Pons (tissue), 1 donor: ENCODE measurements at places on chromosomes 5 and 9.

GRCh38 chr9:122387536-122387935 is 16.7 kb downstream of the PTGS1 start:
- no peak for DNase-seq

DNA sequence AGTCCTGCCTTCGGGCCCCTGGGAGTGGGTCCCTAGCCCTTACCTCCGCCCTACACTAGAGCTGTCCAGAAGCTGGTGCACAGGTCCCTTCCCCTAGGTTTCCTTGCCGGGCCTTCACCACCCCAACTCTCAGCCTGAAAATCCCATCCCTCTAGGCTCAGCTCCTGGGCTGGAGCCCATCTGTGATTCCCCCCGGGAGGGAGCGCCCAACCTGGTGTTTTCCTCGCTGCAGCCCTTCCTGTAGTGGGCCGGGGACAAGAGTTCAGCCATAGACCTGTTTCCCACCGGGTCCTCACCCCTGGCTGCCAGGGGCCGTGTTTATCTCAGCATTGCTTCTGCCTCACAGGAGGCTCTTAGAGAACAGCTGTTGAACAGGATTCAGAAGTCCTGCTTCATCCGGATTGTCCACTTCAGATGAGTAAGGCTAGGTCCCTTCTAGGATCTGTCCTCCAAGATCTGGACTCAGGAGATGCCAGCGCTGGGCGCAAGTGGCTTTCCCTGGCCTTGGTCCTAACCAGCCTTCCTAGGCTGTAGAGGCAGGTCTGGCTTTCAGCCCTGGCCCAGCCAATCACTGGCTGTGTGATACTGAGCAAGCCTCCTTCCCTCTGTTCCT is 965 bp downstream of the GLIPR2 start:
- peak; percentile 51 for DNase-seq

DNA sequence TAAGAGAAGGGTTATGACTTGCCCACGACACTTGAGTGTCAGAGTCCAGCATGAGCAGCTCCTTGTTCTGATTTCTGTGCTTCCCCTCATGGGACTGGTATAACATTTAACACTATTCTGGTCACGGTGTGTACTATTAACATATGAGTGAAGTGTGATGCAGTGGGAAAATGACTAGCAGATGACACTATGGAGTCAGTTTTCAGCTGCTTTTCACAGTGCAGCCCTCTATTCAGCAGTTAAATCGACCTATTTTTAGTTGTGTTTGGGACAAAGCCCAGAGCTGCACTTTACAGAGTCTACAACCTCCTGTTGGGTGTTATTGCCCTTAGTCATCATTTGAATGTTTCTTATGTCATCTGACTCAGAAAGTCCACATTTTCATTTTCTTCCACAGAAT is 59.1 kb downstream of the CHSY3 start:
- peak; percentile 35 for DNase-seq

GRCh38 chr5:100430268-100431195 is 104.6 kb upstream of the FAM174A start:
- DNase-seq = peak; percentile 51

DNA sequence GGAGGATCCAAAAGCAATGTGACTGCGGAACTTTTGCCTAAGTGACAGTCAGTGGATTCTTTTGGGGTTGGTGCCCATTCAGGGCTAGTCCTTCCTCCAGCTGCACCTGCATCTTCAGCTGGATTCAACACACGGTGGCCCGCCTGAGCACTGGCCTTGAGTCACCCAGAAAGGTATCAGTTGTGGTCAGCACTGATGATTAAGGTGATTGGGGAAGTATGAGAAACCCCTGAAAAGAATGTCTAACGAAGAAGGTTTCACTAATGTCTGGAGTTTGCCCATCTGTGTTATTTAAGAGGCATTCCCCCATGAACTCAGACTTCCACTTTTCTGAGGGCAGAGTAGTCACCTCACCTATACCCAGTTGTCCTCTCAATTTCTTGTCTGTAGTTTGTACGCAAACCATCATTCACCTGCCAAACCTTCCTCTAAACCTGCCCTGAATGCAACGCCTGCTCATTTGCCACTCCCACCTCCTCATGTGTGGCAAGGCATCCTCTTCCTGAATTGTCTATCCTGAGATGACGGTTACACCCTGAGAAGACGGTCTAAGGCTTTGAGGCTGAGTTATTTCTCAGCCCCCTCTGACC is 27.2 kb downstream of the CSF2 start:
- no peak for DNase-seq

GRCh38 chr5:73370640-73371583 is 77.7 kb downstream of the FOXD1 start:
- DNase-seq = no peak

- peak; percentile 9 for DNase-seq
Measured at GRCh38 chr9:20805766-20806165, 121.7 kb downstream of the FOCAD start.
